Effector CD8-positive, alpha-beta T cell (primary cell): ENCODE measurements at places on chromosomes 16 and 17.

DNA sequence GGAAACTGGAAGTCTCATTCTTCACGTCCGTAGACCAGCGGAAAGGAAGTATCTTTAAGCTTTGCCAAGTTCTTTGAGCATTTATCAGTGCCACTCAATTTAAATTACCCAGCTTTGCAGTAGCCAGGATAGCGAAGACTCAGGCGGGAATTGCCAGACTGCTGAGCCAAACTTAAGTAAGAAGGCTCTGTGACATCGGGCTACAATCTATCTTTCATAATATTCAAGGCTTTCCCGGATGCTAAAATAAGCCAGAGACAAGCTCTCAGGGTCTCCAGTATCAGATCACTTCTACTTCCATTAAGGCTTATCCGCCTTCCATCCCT, 436 bp upstream of the BRIP1 start:
- DNase-seq, result no peak

DNA sequence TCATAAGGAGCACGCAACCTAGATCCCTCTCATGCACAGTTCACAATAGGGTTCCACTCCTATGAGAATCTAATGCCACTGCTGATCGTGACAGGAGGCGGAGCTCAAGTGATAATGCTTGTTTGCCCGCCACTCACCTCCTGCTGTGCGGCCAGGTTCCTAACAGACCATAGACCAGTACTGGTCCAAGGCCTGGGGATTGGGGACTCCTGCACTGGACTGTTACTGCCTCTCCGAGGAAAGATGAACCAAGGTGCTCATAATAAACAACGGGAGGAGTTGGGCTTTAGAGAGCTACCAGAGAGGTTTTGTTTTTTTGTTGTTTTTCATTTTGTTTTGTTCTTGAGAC, 58.2 kb downstream of the TK2 start:
- DNase-seq, result no peak

DNA sequence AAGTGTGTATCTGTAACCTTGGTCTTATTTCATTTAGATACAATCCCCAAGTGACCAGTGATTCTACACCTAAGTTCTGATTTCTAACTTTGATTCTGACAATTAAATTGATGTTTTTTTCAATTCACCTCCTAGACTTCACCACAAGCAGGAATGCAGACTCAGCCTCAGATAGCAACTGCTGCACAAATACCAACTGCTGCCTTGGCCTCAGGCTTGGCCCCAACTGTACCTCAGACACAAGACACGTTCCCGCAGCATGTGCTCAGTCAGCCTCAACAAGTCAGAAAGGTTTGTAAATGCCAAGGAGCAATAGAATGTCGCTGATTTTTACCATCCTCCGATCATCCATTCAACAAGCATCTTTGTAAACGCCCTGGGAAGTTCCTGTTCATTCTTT, 177.7 kb downstream of the MRTFB start:
- no peak for DNase-seq

DNA sequence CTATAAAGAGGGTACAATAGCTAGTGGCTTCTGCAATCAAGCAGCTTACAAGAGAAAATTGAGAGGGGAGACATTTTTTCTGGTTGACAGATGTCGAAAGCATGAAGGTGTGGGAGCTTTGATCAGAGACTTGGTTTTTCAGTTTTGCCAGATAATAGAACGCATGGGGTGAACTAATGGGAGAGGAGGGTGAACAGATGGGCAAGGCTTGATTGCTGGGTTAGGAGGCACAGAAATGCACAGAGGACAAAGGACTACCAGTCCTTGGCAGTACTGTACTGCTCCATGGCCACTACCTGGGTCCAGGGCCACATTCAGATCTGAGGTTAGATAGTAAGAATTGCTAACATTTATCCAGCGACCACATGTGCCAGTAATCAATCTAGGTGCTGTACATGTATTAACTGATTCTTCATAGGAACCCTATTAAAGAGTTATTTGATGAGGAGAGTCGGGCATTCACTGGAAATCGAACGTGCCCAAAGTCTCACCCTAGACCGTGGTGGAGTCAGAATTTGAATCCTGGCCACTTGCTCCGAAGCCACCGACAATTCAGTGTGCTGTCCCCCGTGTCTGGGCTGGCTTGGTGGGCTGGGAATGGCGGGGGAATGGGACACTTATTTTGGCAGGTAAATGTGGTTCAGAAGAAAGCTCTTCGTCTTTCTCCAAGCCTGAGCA, 873 bp upstream of the KSR1 start:
- DNase-seq, result no peak

GRCh38 chr16:86975445-86975844, 341.7 kb downstream of the C16orf95 start:
- no peak for DNase-seq

- no peak for DNase-seq
Measured at GRCh38 chr16:7601100-7601499, 268.5 kb downstream of the RBFOX1 start.

- DNase-seq, result no peak
Measured at GRCh38 chr17:77099997-77100396, 40.8 kb upstream of the SEC14L1 start.

DNA sequence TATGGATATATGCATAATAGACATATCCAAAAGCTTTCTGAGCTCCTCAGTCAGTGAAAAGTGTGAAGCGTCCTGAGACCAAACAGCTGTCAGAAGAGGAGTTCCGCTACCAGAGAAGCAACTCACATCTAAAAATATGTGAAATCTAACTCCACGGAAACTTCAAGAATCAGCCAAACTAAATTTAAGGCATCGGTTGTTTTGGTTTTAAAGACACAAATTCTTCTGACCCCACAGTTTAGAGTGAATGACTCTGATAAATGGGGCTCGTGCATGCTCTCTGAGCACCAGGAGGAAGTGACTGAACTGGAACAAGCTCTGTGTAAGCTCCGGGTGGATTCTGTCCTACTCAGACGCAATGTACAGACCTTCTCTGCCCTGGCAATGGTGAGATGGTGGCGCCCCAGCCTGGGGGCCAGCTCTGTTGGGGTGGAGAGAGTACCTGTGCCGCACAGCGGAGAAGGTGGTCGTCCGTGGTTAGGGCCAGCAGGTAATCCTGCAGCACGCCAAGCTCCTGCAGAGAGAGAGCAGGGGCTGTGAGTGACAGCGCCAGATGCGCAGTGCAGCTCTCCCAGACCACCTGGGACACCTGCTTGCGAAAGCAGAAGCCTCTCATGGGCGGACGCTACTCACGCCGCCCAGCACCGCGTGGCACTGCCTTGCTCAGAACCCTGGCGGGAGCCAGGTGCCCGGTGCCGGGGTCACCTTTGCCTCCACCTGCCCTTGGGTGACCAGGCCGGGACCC, 44.4 kb upstream of the ATP2A3 start:
- no peak for DNase-seq

DNA sequence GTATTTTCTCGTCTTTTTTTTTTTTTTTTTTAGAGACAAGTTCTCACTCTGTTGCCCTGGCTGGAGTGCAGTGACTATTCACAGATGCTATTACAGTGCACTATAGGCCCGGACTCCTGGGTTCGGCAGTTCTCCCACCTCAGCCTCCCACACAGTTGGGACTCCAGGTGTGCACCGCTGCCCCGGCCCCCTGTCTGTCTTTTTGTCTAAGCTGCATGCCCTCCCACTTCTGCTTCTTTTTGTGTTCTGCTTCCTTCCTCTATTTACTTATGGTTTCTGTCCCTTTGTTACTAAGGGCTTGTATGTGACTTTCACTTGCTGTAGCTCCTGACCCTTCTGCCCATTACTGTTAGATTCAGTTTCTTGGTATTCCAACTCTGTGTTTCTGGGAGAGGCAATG, 20.5 kb downstream of the SLC7A6 start:
- no peak for DNase-seq

DNA sequence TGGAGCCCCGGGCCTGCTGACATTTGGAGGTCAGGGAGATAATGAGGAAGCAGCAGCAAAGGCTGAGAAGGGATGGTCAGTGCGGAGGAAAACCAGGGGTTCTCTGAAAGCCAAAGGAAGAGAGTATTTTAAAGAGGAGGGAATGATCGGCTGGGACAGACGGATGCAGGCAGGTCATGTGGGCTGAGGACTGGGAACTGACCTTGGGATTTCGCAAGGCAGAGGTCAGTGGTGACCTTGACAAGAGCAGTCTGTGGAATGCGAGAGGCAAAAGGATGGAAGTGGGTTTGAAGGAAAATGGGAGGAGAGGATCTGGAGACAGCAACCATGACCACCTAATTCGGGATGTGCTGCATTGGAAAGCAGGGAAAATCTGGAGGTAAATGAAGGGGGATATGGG, 10.2 kb downstream of the EFTUD2 start:
- no peak for DNase-seq

DNA sequence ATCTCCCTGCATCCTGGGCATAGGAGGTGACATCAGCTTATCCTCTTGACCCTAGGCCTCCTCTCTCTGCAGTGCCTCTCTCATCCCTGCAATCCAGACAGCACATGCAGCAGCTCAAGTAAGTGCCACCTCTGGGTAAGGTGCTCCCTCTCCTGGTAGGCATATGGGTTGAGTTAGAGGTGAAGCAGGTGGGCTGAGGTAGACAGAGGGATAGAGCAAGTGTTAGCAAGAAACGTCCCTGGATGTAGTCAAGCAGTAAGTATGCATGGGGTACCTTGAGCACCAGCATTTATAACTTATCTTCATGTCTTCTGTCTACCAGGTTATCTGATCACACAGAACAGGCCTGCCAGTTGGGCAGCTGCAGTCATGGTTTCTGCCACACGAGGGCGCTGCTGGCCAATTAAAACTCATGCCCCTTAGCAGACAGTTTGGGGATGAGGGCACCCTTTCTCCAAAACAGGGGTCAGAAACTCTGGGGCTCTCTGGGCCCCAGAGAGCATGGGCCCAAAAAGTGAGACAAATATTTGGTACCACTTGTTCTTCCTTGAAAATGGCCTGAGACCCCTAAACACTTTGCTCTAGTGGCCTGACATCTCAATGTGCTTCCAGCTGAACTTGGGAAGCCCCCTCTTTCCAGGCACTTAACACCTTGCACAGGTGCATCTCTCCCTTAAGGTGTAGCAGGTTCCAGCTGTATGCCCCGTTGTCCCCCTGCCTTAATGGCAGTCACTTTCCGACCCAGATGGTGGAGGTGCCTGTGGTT, 59.8 kb downstream of the NEUROD2 start:
- DNase-seq, result peak; percentile 61

- no peak for DNase-seq
Measured at GRCh38 chr17:62658136-62658920, 30.9 kb downstream of the MRC2 start.

GRCh38 chr17:80388601-80389000, 26.4 kb upstream of the ENDOV start:
- no peak for DNase-seq

DNA sequence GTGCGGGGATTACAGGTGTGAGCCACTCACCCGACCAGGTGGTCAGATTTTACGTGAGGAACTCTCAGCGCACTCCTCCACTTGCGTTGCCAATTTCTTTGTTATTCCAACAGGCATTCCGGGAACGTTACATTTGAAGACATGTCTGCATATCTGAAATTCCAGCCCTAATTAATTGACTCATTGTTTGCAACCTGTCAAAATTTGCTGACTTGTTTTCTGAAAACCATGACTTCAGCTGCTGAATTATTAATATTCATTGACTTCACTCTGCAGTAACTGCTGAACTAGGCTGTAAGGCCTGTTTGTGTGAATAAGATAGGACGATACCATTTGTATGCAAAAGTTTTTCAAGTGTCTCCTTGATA, 16.6 kb downstream of the G6PC1 start:
- DNase-seq, result no peak

GRCh38 chr17:63624531-63624880, 2.3 kb downstream of the MAP3K3 start:
- DNase-seq, result no peak

- DNase-seq, result no peak
Measured at GRCh38 chr16:11976850-11977375, 379 bp downstream of the SNX29 start.

- no peak for DNase-seq
Measured at GRCh38 chr17:82444941-82445521, 5.5 kb downstream of the CYBC1 start.

GRCh38 chr17:81263371-81264181, 24.5 kb downstream of the NDUFAF8 start:
- DNase-seq, result no peak

GRCh38 chr17:28549236-28550132, 2.9 kb downstream of the UNC119 start:
- DNase-seq, result peak; percentile 33

GRCh38 chr17:4142107-4142900, 526 bp downstream of the ZZEF1 start:
- DNase-seq, result peak; percentile 25

DNA sequence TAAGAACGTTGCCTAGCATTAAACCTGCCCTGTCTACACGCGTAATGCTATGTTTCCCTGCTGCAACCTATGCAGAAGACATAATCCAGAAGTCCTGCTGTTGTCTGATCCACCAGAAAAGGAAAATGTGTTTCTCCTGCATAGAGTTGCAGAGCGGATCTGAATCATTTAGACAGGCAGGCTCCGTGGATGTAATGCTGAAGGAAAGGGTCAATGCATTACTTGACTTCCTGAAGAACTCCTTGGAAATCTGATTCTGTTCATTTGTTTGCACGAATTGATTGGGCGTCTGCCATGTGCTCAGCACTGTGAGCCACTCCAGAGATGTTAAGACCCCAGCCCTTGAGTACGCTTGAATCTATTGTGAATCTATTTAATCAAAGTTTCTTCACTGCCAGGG, 83.4 kb downstream of the FOXL1 start:
- no peak for DNase-seq

GRCh38 chr17:17177176-17177575, 29.0 kb downstream of the PLD6 start:
- DNase-seq, result no peak

- no peak for DNase-seq
Measured at GRCh38 chr17:9343516-9343915, 232.1 kb downstream of the STX8 start.

DNA sequence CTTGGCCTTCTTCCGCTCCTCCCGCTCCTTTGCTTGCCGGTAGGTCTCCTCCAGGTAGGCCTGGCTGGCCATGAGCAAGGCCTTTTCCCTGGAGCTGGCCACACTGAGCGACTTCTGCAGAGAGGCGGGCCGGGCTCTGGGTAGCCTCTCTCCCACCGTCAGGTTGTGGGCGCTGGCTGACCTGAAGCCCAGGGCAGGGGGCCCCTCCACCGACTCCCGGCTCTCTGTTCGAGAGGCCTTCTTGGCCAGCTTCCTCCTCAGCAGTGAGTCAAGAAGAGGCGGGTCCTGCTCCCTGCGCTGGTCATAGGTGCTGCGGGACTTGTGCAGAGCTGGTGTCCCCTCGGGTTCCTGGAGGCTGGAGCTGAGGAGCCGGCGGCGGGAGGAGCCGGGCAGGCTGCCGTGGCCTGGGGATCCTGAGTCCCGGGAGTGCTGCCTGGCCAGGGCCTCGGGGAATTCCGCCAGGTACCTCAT, 12.8 kb downstream of the GPR179 start:
- DNase-seq, result no peak
